ENCODE measurements at places on chromosomes 1 and 21.
A peak's percentile ranks its signal among the peaks of the same experiment; 100 is the strongest.

DNA sequence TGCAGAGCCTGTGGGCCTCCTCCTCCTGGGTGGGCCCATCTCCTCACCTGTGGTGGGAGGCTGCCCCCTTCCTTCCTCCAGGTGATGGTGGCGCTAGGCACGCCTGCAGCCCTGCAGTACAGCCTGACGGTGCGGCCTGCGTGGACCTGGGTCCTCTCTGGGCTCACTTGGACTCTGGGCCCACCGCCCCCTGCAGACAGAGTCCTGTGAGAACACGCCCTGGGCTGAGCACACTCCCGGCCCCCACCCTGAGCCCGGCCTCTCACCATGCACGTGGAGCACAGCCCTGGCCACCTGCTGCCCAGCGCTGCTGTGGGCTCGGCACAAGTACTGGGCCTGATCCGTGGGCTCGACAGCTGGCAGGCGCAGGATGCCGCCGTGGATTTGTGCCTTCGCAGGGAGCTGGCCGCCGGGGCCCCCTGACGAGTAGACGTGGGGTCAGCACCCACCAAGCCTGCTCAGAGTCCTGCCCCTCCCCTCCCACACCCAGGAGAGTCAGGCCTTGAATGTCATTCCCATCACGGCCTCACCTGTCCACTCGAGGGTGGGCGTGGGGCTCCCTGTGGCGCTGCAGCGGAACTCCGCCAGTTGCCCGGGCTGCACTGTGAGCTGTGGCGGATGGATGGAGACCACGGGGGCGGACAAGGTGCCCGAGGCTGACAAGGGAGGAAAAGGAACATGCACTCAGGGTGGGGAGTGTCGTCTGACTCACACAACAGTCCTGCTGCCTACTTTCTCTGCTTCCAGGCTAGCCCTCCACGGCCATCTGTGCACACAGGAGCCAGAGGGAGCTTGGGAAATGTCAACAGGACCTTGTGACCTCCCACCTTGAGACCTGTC lies 43.4 kb downstream of the LDLRAD2 start:
- peak; percentile 4 for DNase-seq

DNA sequence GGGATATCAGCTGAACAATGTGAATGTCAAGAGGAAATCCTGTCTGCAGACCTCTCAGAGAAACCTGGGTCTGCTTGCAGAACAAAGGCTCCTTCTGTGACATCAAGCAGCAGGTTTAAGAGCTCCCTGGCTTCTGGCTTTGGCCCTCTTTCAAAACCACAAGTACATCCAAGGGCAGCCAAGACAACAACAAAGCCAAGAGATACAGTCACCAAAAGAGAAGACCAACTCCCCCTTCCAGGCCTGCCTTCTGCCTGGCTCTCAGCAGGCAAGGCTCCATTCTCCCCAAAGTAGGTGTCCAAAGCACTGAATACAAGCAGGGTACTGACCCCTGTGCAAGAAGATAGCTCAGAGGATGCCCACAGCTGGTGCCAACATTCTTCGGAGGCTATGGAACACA lies 11.5 kb downstream of the BCAR3 start:
- DNase-seq = peak; percentile 77

DNA sequence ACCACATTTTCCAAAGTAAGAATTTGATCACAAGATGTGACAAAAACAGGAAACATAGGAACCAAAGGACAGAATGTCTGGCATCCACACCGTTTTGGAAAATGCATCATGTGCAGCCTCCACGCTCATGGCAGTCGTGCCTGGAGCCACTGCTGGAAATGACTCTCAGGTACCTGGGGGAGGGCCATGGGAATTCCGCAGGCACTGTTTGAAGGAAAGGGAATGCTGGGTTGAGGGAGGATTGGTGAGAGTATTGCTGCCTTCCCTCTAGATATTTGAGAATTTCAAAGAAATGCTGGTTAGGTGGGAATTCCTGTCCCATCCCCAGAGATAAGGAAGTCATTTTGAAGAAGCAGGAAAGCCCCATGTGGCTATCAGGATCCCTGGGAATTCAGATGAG lies 10.8 kb downstream of the SLAMF1 start:
- no peak for DNase-seq

- no peak for DNase-seq
Observed at GRCh38 chr1:24181619-24182018, 5.5 kb downstream of the IFNLR1 start.

DNA sequence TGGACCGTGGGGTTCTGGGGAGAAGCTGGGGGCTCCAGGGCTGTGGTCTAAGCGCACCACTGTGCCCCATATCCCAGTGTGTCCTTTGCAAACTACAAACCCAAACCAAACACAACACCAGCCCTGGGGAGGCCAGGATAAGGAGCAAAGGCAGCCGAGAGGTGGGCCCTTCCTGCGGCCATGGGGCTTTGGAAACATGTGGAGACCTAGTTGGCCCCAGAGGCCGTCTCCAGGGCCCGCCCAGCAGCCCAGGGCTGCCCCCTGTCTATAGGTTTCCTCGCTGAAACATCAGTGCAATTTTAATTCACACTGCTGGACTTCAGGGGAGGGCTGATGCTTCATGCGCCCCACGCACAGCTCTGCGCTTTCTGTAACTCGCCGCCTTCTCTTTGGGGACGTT lies 61.3 kb downstream of the PRDM16 start:
- DNase-seq = no peak

DNA sequence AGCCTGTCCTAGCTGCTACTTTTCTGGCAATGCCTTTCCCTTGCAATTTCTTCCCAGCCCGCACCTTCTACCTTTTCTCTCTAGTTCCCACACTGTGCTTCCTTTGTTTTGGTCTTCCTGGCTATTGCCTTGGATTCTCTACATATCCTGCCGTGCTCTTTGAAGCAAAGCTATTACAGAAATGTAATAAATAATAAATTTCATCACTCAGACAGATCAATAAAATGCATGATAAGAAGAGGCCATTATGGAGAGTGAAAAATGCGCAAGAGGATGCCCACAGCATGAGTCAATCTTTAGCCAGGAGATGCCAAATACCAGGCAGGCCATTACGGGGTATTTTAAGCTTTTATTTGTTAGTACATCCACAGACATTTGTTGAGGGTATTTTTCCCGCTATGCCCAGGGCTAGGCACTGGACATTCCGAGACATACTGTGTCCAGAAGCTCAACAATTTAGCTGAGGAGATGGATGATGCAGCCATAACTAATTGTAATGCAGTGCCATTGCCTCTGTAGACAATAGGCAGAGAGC lies 163.6 kb downstream of the ST6GALNAC3 start:
- DNase-seq = no peak

DNA sequence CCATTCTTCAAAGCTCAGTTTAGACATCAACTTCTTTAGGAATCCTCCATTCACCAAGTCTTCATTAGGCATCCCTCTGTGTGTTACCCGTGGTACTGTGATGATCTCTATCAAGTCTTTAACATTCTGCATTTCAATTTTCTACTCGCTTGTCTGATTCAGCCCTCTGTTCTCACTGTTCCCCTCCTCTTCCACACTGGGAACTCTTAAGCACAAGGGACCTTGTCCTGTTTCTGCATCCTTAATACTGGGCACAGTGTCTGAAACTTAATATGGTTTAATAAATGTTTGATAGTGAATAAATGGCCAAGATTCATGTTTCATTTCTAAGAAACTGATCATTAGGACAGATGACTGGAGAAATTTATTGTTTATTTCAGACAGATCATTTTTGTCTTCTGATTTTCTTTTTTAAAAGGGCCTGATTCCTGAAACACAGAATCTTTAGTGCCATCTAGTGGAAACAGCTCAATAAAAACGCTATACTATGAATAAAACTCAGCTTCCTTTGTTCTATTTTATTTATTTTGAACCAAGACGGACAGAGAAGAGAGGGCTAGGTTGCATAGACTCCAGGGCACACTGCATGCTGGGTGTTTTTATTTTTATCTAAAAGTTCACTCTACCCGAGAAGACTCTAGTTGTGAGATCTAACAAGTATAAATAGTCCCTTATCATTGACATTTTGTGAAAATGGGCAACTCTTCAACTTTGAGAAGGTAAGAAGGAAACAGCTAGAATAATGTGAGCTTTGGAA lies 7.0 kb upstream of the TRIM45 start:
- DNase-seq = peak; percentile 79

DNA sequence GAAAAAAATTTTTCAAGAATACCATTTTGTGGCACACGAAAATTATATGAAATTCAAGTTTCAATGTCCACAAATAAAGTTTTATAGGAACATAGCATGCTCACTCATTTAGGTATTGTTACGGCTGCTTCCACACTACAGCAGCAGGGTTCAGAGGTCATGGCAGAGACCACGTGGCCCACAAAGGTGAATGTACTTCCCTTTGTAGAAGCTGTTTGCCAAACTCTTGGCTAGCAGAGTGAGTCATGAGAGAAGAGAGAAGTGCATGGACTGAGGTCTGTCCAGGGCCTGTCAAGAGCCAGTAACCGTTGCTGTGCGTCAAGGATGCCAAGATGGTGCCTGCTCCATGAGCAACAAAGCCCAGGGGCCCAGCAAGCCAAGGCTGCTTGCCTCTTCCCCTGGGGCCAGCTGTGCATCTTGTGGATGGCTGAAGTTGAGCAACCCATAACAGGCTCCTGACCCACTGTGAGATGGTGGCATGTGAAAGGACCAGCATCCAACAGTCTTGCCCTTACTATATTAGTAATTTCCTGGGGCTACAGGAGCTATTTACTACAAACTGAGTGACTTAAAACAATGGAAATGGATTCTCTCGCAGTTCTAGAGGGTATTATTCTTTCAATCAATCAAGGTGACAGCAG lies 64.8 kb upstream of the ATP5PO start:
- peak; percentile 8 for DNase-seq

GRCh38 chr1:168529518-168529917 lies 14.3 kb downstream of the XCL2 start:
- no peak for DNase-seq

DNA sequence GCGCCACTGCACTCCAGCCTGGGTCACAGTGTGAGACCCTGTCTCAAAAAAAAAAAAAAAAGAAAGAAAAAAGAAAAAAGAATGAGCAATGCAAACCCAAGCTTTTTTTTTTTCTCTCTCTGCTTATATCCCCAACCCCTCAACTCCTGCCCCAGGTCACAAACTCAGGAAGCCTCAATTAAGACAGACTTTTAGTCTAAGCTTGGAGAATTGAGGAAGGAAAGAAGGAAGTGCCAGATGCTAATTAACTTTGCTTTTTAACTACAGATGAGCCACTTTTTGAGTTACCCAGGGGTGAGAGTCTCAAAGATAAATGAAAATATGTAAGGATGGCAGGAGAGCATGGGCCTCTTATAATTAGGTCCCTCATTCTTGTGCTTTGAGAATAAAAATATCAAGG lies 33.3 kb downstream of the PIK3CD start:
- no peak for DNase-seq

DNA sequence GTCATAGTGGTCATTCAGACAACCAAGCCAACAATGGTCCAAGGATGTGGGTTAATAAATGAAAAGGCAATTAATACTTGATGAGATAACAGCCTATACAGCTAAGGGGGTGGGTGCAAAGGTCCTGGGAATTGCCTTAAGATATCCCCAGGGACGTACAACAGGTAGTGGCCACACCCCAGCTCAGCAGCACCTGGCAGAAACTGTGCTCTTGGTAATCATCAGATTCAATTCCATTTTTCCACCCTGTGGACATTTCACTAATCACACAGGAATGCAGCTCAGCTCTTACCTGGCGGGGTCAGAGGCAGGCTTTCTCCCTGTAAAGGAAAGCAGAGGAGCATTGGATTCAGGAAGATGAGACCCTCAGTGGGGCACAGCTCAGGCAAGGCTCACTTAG lies 32.9 kb downstream of the FCRL5 start:
- DNase-seq = no peak

DNA sequence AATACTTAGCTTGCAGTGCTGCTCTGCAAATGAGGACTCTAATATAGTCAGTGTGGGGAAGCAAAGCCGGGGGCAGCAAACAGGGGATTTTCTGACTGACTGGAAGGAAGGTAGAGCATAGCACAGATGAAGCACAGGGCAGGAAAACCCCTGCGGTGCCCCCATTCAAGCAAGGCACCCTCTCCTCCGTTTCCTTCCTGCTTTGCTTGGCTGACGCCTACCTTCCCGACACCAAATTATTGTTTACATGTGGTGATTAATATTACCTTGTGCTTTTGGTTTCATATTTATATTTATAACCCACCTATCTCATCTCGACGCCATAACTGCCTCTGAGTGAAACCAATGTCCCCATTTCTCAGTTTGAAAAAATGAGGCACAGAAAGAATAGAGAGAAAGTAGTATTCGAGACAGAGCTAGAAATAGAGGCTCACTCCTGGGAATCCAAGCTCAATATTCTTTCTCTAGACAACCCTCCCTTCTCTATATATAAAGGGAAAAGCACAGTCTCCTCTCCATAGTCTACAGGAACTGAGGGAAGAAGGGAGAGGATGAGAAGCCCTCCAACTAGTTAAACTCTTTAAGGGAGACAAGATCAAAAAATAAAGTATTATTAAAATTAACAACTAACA lies 41.3 kb downstream of the PIK3C2B start:
- no peak for DNase-seq

- DNase-seq = no peak
Observed at GRCh38 chr1:78298349-78298748, 192.4 kb upstream of the PTGFR start.

GRCh38 chr1:235052067-235053008 lies 76.3 kb downstream of the TOMM20 start:
- DNase-seq = no peak

DNA sequence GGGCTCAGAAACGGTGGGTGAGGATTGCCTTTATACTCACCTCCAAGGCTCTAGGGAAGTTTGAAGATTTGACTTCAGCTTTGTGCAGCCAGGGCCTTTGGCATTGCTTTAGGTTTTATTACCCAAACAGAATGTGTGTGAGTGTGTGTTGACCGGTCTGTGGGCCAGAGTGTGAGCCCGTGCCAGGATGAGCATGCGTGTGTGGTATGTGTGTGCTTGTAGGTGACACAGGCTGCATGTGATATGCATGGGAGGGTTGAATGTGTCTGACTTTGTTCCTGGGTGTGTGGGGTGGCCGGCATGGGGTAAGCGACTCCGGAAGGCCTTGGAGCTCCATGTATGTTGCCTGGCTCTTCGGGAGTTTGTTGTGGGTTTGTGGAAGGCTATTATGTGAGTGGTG lies 160.5 kb downstream of the FOXD2 start:
- DNase-seq = no peak

GRCh38 chr21:41634858-41635257 lies 126.9 kb upstream of the TMPRSS2 start:
- DNase-seq = no peak

DNA sequence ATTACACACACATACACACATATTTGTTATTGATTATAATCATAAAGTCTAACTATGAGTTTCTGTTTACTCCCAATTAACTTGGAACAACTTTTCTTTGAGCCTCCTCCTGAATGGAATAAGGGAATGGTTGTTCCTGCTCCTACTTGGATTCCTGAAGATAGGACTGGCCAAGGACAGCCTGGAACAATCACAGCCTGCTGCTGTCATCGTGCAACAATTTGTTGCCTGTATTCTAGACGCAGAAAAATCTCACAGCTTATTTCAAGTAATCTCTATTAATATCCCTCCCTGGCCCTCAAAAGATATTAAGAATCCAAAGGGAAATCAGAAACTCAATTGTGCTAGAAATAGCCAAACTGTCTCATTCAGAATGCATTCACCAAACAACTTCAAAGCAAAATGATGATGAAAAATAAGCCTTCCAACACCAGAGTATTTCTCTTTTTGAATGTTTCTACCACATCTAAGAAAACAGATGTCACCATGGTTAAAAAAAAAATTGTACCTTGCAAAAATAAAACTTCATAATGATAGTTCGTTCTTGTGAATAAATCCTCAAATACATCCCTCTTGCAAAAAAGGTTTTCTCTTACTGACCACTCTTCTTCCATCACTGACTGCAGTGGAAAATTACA lies 30.9 kb downstream of the RCAN1 start:
- DNase-seq = no peak
